ENCODE measurements at places on chromosomes 6 and 20.

GRCh38 chr6:51147756-51148155, 329.1 kb downstream of the TFAP2B start:
- DNase-seq, result no peak

DNA sequence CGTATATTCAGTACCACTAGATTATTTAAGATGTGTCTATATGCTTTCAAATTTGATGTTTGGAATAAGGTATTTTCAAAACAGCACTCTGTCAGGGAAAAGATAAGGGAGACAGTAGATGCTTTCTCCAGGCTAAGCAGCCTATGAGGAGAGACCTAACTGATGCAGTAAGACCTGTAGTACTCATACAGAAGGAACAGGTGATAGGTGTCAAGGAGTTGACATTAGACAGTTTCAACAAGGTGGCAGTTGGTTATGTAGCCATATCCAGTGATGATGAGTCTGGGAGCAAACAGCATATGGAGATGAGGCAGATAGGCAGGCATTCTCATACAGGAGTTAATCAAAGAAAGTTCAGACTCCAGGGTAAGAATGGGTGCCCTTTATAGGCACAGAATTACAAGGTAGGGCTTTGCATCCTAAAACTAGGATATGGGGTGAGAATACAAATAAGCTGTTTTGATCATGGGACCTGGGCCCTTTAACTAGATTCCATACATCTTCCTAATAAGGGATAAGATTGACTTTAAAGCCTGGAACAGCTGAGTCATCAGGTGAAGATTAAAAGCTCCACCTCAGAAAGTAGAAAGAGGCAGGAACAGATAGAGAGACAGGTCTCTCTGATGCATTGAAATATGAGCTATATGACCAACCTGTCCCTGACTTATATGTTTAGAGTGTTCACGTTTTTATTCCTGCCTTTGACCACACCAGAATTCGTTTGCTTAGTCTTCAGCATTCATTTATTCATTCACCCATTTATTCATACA, 7.9 kb downstream of the RSPH4A start:
- no peak for DNase-seq

DNA sequence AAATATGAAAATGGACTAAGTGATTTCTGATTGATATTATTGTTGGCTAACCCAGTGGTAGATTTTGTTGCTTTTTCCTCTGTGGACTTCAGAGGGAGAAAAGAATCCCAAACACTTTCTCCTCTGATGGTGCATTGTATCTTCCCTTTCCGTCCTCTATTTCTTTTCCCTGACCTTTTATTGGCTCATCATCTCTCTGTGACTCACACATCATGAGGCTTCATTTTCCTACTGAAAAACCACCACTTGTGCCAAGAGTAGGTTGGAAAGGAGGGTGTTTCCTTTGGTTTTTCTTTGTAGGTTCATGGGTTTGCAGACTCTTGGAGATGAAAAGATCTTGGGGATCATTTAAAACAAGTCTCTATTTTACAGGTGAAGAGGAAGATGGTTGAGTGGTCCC, 311.7 kb upstream of the JAG1 start:
- no peak for DNase-seq

- DNase-seq, result peak; percentile 66
These were observed 102.6 kb downstream of the LAMP5 start for GRCh38 chr20:9616833-9617461.

DNA sequence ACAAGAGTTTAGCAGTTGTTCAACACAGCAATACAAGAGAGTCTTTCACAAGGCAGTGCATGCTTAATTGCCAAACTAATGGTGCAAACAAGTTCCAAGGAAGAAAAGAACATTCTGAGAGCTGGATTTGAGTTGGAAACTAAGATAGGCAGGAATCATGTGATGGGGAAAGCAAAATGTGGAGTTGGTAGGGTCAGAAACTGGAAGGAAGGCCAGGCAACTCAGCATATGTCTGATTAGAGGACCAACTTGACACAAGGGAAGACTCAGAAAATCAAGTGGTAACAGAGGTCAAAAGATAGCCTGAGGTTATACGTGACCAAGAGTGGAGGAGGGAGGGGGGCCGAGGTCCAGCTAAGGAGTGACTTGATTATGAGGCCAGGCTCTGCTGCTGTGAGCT, 117.3 kb downstream of the SMLR1 start:
- DNase-seq, result no peak

DNA sequence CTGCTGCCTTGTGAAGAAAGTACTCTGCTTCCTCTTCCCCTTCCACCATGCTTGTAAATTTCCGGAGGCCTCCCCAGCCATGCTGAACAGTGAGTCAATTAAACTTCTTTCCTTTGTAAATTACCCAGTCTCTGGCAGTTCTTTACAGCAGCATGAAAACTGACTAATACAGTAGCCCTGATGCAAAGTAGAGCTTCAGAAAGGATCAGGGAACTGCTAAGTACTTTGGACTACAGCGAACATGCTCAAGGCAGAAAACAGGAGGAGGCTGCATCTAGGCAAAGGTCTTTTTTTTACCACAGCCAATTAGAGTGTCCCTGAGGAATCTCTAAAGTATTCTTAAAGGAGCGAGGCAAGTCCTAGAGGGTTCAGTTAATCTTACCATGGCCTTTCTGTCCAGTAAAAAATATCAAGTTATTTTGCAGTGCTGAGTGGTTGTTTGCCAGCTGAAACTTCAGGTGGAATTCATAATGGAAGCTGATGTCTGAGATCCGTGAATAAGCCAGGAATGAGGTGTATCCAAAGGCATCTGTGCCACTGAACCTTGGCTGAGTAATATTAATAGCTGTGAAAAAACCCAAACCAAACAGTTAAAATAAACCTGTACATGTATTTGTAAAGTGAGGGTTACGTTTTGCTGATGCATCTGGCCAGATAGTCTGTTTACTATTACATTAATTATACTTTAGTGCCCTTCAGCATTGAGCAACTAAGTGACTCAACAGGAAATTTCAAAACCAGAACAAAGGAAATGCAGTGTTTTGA, 170.4 kb downstream of the PHF3 start:
- no peak for DNase-seq

DNA sequence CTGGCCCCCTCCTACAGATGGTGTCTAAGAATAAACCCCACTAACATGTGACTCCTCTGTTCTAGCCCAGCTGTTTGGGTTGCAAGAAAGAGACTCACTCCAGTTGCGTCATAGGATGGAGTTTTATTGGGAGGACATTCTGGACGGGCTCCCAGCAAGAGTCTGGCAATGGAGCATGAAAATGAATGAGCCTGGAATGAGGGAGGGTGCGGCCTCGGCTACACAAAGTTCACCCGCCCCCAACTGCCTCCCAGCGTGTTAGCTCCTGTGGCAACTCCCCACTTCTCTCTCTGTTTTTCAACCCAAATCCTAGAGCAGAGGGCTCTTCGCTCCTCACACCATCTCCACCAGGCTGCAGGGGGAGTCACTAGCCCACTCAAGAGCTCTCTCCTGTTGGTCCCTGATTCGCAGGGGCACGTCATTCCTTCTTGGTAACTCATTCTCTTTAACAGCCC, 5.1 kb upstream of the ADAM33 start:
- DNase-seq, result no peak

GRCh38 chr6:43335469-43335868, 26.8 kb upstream of the CRIP3 start:
- no peak for DNase-seq

DNA sequence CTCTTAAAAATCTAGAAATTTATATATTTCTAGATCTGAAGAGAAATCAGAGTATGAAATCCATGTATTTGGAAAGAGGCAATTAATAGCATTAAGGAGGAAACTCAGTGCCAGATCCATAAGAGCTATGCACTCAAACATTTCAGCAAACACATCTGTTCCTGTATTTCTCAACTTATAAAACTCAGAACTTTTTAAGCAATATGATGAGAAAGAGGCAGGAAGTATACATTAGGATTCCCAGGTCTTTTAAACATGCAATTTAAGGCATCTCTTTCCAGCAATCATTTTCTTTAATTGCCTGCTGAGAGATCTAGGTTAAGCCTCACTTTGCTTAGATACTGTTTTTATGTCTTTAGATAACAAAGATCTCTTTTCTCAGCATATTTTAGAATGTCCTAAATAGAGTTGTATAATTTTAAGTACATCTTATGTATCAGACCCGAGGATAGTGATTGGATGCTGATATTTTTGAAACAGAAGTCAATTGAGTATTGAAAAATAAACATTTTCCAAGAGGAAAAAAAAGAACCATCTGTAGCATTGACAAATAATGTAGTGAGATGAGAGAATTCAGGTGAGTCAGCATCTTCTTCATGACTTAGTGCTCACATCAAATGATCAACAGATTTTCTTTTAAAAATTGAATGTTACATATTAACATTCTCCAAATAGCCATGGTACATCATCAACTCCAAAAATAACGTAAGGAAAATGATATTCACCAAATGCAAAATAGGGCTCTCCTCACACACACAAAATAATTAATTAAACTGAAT, 461.4 kb upstream of the NOX3 start:
- no peak for DNase-seq

- no peak for DNase-seq
These were observed 435.3 kb upstream of the SPTLC3 start for GRCh38 chr20:12573442-12573841.

- DNase-seq, result no peak
These were observed 586.2 kb downstream of the CD109 start for GRCh38 chr6:74282143-74282689.

DNA sequence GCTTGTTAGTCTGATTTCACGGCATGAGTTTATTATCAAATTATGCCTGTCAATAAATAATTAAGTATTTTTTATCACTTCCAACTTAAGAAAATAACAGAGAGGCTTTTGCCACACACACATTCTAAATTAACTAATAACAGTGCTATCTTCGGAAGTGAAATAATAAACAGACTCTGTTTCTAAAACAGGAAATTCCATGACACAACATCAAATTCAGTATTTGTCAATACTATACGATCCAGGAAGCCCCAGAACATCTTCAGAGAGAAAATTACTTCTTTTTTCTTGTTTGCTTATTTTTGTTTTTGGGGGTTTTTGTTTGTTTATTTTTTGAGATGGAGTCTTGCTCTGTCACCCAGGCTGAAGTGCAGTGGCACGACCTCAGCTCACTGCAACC, 150.7 kb upstream of the PRDM1 start:
- DNase-seq, result no peak

DNA sequence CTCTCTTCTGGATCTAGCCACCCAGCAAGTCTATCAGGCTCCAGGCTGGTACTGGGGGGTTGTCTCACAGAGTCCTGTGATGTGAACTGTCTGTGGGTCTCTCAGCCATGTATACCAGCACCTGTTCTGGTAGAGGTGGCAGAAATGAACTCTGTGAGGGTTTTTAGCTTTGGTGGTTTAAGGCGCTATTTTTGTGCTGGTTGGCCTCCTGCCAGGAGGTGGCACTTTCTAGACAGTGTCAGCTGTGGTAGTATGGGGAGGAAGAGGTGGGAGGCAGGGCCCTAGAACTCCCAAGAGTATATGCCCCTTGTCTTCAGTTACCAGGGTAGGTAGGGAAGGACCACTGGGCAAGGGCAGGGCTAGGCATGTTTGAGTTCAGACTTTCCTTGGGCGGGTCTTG, 75.8 kb downstream of the SNAP91 start:
- DNase-seq, result no peak

DNA sequence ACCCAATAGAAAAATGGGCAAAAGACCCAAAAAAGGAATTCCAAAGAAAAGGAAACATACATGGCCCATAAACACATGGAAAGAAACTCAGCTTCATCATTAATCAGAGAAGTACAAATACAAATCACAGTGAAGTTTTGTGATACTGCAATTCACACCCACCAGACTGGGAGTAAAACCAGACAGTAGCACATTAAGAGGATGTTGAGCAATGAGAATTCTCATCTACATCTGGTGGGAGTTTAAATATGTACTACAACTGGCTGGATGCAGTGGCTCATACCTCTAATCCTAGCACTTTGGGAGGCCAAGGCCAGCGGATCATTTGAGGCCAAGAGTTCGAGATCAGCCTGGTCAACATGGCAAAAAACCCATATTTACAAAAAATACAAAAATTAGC, 125.7 kb upstream of the PHACTR1 start:
- no peak for DNase-seq

DNA sequence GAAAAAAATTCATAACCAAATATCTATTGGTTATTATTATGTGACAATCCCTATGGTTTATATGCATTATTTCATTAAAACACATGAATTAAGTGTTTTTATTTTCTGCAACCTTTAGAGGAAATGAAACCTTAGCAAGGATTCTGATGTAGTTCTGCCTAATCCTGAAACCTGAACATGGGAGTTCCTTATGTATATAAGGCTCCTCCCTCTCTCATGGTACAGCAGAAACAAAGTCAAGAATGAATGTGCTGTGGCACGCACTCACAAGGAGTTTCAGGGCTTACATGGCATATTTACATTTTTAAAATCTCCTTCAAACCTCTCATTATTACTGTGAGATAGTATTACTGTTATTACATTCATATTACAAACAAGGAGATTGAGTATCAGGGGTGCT, 426.4 kb upstream of the CITED2 start:
- no peak for DNase-seq

GRCh38 chr6:129209355-129209754, 326.4 kb downstream of the LAMA2 start:
- no peak for DNase-seq

DNA sequence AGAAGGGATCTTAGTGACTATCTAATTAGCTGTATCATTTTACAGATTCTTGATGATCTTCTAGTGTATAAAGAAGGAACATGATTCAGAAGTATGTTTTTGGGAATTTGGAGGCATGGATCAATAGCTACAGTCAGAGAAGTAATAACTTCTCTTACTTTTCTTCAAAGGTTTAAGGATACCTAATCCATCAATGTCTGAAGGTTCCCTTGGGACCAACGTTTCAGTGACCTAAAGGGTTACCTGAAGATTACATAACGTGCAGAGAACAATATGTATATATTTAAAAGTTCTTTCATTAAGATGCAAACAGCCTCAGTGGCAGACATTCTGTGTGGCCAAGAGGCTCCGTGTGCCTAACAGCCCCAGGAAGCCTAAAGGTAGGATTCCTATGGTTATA, 3.2 kb downstream of the HDAC2 start:
- no peak for DNase-seq

DNA sequence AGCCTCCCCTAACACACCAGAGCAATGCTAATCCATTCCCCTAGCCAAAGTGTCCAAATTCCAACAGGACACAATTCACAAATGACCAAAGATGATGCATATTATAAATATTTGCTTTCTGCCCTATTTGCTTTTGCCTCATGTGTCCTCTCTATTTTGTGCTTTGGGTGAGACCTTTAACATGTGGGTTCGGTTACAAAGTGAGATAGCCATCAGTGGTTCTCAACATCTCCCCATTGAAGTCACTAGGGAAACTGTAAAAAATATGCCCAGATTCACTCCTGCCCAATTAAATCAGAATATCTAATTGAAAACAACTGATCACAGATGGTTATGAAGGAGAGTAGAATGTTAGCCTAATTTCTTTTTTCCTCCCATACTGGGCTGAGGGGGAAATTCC, 159.2 kb downstream of the MTFR2 start:
- no peak for DNase-seq

- DNase-seq, result no peak
These were observed 7.6 kb downstream of the MYCT1 start for GRCh38 chr6:152705327-152705726.
